Lung (tissue), 17 donors: ENCODE measurements at places on chromosomes 2 and 18. TPM values are rescaled to one million over a fixed set of nuclear protein-coding genes. Genes with fewer than 3 reads are reported as not detected.

DNA sequence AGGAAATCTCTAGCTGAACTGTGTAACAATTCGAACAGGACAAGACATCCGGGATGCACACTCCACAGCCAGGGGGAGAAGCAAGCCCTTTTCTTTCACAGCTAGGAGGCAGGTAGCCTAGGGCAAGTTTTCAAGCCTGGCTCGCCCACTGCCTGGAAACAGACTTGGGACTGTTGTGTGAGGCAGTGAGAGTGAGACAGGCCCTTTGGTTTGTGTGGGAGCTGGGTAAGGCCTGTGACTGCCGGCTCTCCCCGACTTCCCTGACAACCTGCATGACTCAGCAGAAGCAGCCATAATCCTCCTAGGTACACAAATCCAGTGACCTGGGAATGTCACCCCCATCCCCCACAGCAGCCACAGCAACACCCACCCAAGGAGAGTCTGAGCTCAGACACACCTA lies 179.7 kb downstream of the WDPCP start:
- no peak for DNase-seq

DNA sequence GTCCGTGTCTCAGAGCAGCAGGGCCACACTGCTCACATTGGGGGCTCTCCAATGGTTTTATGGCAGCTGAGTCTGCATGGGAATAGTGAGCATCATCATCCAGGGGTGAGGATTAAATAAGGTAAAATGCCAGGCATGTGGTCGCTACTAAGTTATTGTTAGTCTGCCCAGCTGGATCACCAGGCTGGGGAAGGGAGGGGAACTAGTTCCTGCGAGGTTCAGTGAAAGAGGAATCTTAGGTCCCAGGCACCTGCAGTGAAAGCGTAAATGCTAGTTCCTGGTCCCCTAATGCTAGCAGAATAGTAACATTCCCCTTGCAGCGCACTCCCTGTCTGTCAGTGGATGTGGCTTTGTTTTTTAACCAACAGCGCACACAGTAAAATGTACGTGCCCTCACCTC lies 60.1 kb downstream of the ARHGEF4 start:
- no peak for DNase-seq

DNA sequence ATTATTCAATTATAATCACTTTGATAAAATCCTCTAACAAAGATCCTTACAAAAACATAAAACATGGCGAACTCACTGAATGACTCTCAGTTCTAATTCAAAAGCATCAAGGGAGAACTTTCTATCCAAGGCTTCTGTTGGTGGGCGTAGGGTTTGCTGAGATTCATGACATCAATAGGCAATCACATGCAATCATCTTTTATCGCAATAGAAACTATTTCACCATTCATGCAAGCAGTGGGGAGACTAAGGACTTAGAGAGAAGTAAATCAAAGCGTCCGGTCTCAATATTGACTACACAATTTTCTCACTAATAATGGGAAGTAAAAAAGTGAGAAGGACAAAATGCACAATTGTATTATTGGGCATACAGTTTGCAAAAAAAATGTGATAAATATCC lies 168.7 kb downstream of the SCG2 start:
- DNase-seq: no peak

GRCh38 chr2:175599966-175600831 lies 401.9 kb downstream of the LNPK start:
- peak; percentile 73 for DNase-seq

GRCh38 chr18:47287911-47288585 lies 36.6 kb upstream of the SKOR2 start:
- no peak for DNase-seq

The RNU2-63P gene
- total RNA-seq: 3.9 TPM

The PDK1 gene
- total RNA-seq: 20.9 TPM

The NT5C1B gene
- not detected for total RNA-seq

The CENPA gene
- total RNA-seq: 0.71 TPM

GRCh38 chr2:25494616-25495015 lies 152.9 kb upstream of the DNMT3A start:
- no peak for DNase-seq

GRCh38 chr2:71530641-71531332 lies 77.4 kb downstream of the DYSF start:
- DNase-seq: peak; percentile 43

GRCh38 chr18:13621886-13622619 lies 104.3 kb downstream of the FAM210A start:
- DNase-seq: no peak
